ENCODE measurements at places on chromosomes 7 and 10. TPM values are rescaled to one million over a fixed set of nuclear protein-coding genes. Genes with fewer than 3 reads are reported as not detected.
A peak's percentile ranks its signal among the peaks of the same experiment; 100 is the strongest.

The MCM7 gene
- 67.8 TPM for total RNA-seq

The OR2F1 gene
- not detected for total RNA-seq

The GRM3 gene
- not detected for total RNA-seq

The RNF133 gene
- total RNA-seq: 0.49 TPM

DNA sequence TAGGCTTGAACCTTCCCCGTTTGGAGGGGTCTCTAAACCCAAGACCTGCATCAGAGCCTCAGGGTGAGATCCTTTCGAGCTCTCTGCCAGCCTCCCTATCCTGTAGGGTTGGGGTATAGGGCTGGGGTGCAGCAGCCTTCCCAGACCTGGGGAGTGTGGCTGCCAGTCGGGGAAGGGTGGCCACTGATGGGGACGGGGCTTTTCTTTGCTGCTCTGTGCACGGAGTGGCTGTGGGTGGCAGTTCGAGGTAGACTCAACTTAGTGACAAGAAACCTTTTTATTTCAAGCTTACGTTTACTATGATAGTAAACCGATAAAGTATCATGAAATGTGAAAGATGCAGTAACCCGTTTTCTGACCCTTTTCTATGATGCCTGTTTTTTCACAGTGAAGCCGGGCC, 13.0 kb downstream of the ZNF316 start:
- peaks cover 64% of the 10 kb centered on the region for H3K36me3 ChIP-seq
- no peaks in the 10 kb centered on the region for H3K4me1 ChIP-seq
- H3K27ac ChIP-seq: no peak overlapping the region

- no peak for DNase-seq
- no peak overlapping the region for H3K27ac ChIP-seq
- H3K36me3 ChIP-seq: peaks cover 6% of the 10 kb centered on the region
- H3K4me1 ChIP-seq: peaks cover 28% of the 10 kb centered on the region
- H3K4me3 ChIP-seq: no peak overlapping the region
- no peaks in the 10 kb centered on the region for H3K27me3 ChIP-seq
Observed at GRCh38 chr7:30140456-30140855, 5.7 kb downstream of the MTURN start.

GRCh38 chr7:23371654-23372053, 72.5 kb downstream of the MALSU1 start:
- H3K4me3 ChIP-seq: no peak overlapping the region
- peaks cover 7% of the 10 kb centered on the region for H3K36me3 ChIP-seq
- peaks cover 13% of the 10 kb centered on the region for H3K4me1 ChIP-seq
- DNase-seq: no peak
- H3K27ac ChIP-seq: no peak overlapping the region
- H3K27me3 ChIP-seq: no peaks in the 10 kb centered on the region

DNA sequence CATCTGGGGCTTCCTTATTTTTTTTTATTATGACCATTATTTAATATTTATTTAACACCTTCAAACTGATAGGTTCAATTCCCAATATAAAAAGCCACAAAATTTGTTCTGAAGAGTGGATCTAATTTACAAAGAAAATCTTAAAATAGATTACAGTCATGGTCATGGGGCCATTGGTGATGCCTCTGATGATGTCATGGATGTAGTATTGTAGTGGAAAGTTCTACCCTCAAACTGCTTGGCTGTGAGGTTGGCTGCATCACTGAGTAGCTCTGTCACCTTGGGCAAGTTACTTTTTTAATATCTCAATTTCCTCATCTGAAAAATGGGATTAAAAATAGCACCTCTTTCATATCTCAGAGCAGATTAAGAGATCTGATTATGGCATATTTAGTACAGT, 128.5 kb downstream of the DKK1 start:
- H3K36me3 ChIP-seq: no peaks in the 10 kb centered on the region
- peaks cover 21% of the 10 kb centered on the region for H3K4me1 ChIP-seq
- H3K4me3 ChIP-seq: no peak overlapping the region
- peak overlapping the region; percentile 90 for H3K27ac ChIP-seq
- DNase-seq: no peak

DNA sequence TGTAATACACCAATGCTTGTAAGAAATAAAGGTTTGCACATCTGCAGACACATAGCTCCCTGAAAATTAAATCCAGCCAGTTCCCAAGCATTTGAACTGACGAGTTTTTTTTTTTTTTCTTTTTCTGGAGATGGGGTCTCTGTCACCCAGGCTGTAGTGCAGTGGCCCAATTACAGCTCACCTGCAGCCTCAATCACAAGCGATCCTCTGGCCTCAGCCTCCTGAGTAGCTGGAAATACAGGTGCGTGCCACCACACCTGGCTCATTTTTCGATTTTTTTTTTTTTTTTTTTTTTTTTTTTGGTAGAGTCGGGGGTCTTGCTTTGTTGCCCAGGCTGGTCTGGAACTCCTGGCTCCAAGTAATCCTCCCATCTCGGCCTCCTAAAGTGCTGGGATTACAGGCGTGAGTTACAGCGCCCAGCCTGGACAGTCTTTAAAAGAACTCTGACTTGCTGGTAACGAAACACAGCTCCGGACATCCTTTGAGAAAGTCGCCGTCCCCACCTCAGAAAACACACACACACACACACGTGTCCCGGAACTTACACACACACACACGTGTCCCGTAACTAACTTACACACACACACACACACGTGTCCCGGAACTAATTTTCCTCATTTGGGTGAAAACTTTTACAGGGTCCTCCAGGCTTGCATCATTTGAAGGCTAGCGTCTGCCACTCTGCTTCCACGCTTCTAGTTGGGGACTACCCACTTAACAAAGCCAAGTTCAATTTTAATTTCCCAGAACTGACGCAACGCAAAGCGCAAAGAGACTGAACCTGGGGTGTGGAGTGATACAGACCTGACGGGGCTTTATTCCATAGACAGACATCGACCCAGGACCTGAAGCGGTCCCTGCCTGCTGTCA, 18.6 kb downstream of the OCM2 start:
- peak; percentile 38 for DNase-seq
- no peaks in the 10 kb centered on the region for H3K27me3 ChIP-seq
- peak overlapping the region; percentile 95 for H3K27ac ChIP-seq
- peaks cover 25% of the 10 kb centered on the region for H3K36me3 ChIP-seq

GRCh38 chr10:84329986-84330651, 1.7 kb downstream of the CCSER2 start:
- peak overlapping the region; percentile 93 for H3K27ac ChIP-seq
- no peak for DNase-seq
- no peaks in the 10 kb centered on the region for H3K27me3 ChIP-seq
- H3K36me3 ChIP-seq: no peaks in the 10 kb centered on the region

DNA sequence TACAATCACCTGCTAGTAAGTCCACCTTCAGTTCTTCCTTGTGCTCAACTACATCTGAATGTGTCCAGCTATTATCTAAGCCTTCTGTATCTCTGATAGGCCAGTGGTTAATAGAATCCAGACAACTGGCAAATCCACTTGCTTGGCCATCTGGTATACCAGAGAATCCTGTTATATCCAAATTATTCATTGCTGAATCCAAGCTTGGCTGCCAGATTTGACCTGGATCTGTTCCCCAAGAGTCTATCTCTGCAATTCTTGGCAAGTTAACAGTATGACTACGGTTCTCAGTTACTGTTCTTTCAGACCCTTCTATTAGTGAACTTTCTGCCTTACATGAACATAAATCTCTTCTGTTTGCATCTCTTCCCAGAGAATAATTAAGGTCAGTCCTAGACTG, 154.6 kb upstream of the TARP start:
- no peak for DNase-seq
- no peak overlapping the region for H3K4me3 ChIP-seq
- no peak overlapping the region for H3K27ac ChIP-seq
- H3K27me3 ChIP-seq: peaks cover 40% of the 10 kb centered on the region
- no peaks in the 10 kb centered on the region for H3K36me3 ChIP-seq

- no peaks in the 10 kb centered on the region for H3K27me3 ChIP-seq
- no peak overlapping the region for H3K4me3 ChIP-seq
- no peak overlapping the region for H3K27ac ChIP-seq
- H3K36me3 ChIP-seq: no peaks in the 10 kb centered on the region
Observed at GRCh38 chr10:54402576-54402975, 398.5 kb downstream of the PCDH15 start.

DNA sequence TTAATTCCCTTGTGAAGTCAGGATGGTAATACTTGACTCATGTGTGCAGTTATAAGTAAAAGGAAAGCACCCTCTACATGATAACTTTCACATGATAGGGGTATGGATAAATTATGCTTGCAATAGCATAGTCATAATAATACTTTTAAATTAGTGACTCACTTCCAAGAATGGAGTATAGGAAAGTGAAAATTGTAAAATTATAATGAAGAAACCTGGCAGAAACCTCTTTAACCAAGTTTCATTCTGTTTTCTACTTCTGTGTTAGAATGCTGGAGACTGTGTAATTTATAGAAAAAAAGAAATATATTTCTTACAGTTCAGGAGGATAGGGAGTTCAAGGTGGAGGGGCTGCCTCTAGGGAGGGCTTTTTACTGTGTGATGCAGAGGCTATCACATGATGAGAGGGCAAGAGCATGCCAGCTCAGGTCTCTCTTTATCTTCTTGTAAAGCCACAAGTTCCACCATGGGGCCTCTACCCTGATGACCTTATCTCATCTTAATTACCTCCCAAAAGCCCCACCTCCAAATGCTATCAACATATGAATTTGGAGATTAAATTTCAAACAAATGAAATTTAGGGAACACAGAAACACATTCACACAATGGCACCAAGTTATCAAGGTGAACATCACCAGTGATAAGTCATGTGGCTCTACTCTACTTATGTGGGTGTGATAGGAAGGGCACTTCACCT, 43.2 kb downstream of the HDAC9 start:
- DNase-seq: no peak
- no peak overlapping the region for H3K4me3 ChIP-seq
- H3K36me3 ChIP-seq: no peaks in the 10 kb centered on the region
- no peaks in the 10 kb centered on the region for H3K27me3 ChIP-seq
- peaks cover 6% of the 10 kb centered on the region for H3K4me1 ChIP-seq

DNA sequence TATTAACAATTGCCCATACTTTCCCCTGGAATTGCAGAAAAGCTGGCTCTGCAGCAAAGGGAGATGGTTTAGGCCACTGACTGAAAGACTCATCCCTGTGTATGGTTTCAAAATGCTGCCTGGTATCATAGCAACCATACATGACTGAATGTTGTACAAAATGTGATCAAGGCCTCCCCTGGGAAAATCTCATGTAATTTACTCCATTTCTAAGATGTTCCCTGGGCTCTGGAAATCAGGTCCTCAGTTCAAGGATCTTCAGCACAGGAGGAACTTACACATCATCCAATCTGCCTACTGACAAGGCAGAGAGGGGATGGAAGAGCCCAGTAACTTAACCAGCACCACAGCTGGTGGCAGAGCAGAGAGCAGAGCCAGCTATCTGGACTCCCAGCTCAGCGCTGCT, 111.8 kb downstream of the JAZF1 start:
- H3K4me1 ChIP-seq: peaks cover 7% of the 10 kb centered on the region
- H3K4me3 ChIP-seq: no peak overlapping the region
- DNase-seq: no peak
- H3K36me3 ChIP-seq: no peaks in the 10 kb centered on the region
- H3K27ac ChIP-seq: no peak overlapping the region

DNA sequence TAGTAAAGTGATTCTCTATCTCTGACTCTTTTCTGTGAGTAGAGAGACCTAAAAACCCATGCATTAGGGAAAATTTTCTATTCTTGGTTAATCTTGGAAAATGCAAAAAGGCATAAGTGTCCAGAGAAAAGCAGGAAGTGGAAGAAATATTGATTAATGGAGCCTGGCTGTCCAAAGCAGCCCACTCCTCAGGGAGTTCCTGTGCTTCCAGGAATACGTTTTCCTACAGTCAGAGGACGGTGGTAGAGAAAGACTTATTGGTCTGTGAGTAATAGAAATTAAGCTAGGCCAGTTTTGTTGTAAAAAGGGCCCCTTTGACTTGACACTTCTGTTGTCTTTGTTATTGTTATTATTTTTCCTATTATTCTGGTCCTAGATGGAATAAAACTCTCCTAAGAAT, 157.8 kb downstream of the NRP1 start:
- no peak overlapping the region for H3K27ac ChIP-seq
- DNase-seq: no peak
- H3K36me3 ChIP-seq: no peaks in the 10 kb centered on the region
- no peaks in the 10 kb centered on the region for H3K27me3 ChIP-seq

DNA sequence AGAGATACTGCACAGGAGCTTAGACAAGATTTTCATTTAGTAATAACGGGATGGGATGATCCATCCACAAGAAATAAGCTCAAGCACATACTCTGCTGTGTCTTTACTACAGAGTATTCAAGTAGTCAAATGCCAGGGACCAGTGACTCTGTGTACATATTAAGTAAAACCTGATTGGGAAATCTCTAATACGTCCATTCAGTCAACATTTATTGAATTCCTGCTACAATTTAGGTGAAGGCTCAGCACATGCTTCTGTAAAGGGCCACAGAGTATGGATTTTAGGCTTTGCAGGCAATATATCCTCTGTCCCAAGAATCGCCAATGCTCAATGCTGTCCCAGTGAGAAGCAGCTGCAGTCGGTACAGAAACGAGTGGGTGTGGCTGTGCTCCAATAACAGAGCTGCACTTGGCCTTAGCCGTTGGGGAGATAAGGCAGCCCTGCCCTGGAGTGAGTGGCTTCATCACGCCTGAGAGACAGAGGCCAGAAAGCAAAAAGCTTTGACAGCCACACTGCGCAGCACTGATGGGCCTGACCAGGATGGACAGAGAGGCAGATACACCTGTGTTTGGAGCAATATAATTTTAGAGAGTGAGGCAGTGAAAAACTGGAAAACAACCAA, 186.8 kb downstream of the PARD3 start:
- DNase-seq: no peak
- H3K27ac ChIP-seq: no peak overlapping the region
- H3K36me3 ChIP-seq: no peaks in the 10 kb centered on the region
- no peak overlapping the region for H3K4me3 ChIP-seq

GRCh38 chr7:46660402-46660980, 739.4 kb upstream of the IGFBP3 start:
- no peaks in the 10 kb centered on the region for H3K36me3 ChIP-seq
- no peaks in the 10 kb centered on the region for H3K4me1 ChIP-seq
- DNase-seq: no peak
- H3K4me3 ChIP-seq: no peak overlapping the region
- no peak overlapping the region for H3K27ac ChIP-seq

DNA sequence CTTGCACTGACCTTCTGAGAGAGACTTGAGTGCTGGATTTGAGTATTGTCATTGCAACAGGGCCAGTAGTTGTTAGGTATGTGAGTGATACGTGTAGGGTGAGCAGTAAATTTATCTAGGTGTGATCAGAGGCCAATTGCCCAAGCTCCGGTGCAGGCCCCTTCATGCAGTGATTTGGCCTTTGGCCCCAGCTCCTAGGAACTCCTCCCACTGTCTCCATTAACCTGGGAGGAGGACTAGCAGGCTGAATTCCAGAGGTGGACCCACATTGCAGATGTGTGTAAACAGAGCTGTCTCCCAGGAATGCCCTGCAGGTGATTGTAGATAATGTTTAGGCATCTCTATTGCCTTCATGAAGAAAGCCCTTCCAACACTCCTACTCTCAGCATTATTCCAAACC, 19.5 kb downstream of the TCF7L2 start:
- no peak overlapping the region for H3K4me3 ChIP-seq
- peaks cover 66% of the 10 kb centered on the region for H3K36me3 ChIP-seq
- peaks cover 19% of the 10 kb centered on the region for H3K4me1 ChIP-seq
- no peak for DNase-seq
